ENCODE measurements at places on chromosomes 12 and 14. TPM values are rescaled to one million over a fixed set of nuclear protein-coding genes. Genes with fewer than 3 reads are reported as not detected.

GRCh38 chr12:9895215-9895971, 14.1 kb downstream of the KLRF2 start:
- DNase-seq: no peak

The KRT2 gene
- total RNA-seq: not detected

DNA sequence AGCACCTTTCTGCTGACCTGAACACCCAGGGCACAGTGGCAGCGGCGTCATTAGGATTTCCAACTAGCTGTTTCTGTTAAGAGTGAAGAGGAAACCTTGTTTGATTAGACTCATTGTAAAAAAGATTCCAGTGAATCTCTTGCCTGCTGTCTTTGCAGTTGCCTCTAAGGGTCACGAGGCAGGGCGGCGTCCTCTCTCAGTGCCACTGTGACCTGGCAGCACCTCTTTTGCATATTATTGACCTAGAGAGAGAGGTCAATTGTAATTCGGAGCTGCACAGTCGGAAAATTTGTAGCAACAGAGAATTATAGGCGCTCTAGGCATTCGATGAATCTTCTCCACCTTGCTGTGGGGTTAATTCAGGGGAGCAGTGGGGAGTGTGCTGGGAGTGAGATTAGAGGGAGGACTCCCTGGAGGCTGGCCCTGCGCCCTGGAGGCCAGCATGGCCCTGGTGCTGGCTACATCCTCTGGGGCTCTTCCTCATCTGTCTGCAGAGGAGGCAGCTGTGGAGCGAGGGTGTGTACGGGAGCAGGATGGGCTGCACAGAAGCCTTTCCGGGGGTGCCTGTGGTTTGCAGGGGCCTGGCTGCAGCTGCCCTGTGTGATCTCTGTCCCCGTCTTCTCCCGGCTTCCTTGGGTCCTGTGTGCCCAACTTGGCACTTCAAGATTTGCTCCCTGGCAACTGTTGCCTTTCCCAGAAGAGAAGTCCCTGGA, 14.3 kb downstream of the PACS2 start:
- no peak for DNase-seq

DNA sequence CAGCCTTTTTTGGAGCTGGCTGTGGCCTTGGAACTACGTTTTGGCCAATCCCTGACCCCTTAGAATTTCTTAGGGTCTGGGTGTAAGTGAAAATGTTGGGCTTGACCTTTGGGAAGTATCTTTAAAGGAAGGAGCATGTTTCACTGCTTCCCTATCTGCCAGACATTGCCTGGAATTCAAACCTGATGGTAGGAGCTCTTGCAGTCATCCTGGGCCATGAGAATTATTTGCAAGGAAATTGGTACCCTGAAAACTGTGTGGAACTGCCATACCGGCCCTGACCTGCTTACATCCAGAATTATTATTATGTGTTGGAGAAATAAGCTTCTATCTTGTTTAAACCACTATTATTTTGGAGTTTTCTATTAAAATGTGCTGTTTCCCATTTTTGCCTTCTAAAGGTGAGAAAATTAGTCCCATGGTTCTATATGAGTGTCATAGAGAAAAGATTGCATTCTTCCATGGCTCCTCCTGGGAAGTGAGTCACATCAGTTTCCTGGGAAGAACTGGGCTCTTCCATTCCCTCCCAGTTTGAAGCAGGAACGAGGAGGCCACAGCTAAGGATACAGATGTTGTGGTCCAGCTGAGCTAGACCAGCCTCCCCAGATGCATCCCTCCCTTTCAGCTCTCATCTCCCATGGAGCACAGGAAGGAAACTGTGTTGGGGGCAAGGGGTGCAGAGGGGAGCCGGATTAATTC, 9.5 kb upstream of the PGF start:
- DNase-seq: peak; percentile 71

- DNase-seq: peak; percentile 86
Measured at GRCh38 chr12:7433276-7433822, 10.6 kb downstream of the CD163L1 start.

- DNase-seq: no peak
Measured at GRCh38 chr12:118292836-118293235, 79.9 kb downstream of the TAOK3 start.

DNA sequence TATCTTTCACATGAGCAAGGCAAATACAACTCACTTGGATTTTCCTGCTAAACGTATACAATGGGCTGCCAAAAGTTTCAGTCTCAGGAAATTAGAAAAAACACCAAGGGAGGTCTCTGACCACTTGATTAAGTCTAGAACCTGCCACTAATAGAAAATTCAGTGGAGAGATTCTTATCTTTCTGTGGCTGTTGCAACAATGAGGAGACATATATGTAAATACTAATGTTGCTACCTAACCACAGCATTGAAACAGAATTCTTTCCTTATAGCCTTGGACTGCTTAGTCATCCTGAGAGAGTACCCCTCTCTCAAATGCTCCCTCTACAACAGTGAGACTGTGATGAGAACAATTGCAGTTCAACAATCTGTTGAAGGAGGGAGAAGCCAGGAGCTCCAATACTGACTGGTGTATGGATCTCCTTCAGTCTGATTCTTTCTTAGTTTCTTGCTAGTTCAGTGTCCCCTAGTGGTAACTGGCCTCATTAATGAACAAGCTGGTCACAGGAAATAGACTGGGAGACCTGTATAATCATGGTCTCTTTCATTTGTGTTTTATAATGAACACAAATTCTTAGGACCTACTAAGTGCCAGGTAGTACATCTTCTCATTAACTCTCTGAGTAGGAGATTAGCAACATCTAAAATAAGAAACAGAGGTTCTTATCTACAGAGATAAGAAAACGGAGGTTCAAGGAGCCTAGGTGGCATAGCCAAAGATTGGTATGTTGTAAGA, 164.5 kb downstream of the SLC38A4 start:
- DNase-seq: peak; percentile 89

DNA sequence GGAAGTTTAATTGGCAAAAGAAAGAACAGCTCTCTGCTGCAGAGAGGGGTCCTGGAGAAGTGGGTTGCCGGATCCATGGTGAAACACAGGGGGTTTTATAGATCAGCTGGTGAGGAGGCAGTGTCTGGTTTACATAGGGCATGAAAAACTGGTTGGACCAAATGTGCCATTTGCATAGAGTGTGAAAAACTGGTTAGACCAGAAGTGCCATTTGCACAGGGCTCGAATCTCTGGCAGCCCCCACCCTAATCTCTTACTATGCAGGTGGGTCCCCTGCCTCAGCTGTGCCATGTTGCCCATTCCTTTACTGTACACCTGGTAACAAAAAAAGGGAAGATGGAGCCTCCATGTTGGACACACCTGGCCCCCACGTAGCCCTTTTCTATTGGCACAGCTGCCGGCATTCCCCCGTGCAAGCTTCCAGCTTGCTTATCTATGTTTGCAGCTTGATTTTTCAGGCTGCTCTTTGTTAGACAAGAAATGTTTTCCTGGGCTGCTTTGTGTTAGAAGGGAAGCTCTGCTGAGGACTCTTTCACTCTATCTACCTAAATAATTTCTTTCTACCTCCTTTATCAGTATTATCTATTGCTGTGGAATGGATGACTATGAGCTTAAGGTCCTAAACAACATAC, 61.1 kb upstream of the TMEM132D start:
- DNase-seq: peak; percentile 2

DNA sequence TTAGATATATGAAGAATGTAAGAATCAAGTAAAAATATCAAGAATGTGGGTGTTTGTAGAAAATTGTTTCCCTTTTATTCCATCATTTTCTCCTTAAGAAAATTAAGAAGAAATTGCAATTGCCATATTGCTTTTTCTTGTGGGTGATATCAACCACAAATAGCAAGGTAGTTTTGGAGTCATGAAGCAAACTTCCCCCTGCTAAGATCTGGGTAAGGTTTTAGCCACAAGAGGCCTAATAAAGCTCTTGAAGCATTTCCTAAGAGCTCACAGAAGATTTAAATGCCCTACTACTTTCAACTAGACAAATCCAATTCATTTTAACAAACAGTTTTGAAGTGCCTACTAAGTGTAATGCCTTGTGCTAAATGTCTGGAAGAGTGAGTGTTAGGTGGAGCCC, 2.6 kb downstream of the GRIP1 start:
- DNase-seq: no peak

- no peak for DNase-seq
Measured at GRCh38 chr12:70305794-70306193, 60.3 kb upstream of the KCNMB4 start.

DNA sequence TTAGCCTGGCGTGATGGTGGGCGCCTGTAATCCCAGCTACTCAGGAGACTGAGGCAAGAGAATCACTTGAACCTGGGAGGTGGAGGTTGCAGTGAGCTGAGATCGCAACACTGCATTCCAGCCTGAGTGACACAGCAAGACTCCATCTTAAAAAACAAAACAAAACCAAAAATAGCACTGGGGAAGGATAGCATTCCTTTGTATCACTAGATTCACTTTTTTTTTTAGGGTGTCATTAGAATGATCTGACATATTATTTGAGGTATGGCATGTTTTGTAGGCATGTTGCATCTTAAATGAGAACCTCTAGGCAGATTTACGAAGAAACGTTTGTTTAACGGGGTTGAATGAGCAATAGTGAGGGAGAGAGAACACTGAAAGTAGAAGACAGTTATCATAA, 16.8 kb upstream of the FAR2 start:
- DNase-seq: no peak

- peak; percentile 87 for DNase-seq
Measured at GRCh38 chr12:78886719-78887407, 22.3 kb downstream of the SYT1 start.

The CACNA2D4 gene
- not detected for total RNA-seq

DNA sequence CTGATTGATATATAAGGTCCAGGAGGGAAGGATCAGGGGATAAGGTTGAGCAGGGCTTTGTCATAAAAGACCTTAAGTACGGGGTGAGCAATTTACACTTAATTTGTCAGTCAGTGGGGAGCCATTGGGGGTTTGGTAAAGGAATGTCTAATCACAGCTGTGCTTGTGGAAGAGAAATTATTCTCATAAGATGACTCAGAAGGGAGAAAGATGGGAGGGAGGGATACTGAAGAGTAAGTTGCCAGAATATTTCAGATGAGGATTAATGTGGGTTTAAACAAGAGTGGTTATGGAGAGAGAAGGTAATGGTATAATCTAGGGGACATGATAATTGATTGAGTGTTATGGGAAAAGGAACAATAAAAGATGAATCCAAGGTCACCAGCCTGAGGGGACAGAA, 500.1 kb upstream of the CCDC196 start:
- no peak for DNase-seq

- DNase-seq: no peak
Measured at GRCh38 chr12:5102261-5102789, 58.6 kb downstream of the KCNA5 start.

The BDKRB1 gene
- total RNA-seq: 1.0 TPM

The PTCSC3 gene
- total RNA-seq: not detected

The ERBB3 gene
- total RNA-seq: 21.1 TPM

The TAS2R7 gene
- total RNA-seq: not detected

DNA sequence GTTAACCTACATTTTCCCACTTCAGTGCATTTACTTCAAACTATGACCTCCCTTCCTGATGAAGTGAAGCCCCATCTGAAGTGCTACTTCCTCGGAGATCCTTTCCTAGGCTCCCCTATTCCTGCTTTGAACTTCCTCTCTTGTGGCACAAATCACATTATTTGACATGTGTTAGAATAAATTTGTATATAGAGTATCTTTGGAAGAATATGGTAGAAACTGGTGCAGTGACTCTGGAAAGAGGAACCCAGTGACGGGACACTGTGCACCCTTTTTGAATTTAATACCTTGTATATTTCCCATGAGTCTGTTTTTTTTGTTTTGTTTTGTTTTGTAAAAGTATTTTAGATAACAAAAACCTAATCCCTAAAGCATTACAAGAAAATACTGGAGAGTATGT, 66.4 kb upstream of the SRSF5 start:
- no peak for DNase-seq

The OASL gene
- total RNA-seq: 0.79 TPM

DNA sequence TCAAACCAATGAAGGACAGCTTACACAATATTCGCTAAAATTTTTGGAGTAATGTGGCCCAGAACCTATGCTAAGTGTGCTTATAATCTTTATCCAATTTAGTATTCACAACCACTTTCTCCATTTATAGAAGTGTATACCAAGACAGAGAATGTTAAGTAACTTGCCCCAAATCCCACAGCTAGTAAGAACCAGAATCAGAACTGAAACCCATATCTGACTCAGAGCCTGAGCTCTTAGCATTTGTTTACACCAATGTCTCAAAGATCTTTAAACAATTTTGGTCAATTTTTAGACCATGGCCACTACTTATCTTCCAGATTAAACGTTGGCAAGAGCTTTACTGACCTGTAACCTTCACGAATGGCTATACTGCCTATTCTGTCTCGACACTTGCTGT, 53.0 kb downstream of the PAPLN start:
- DNase-seq: no peak

DNA sequence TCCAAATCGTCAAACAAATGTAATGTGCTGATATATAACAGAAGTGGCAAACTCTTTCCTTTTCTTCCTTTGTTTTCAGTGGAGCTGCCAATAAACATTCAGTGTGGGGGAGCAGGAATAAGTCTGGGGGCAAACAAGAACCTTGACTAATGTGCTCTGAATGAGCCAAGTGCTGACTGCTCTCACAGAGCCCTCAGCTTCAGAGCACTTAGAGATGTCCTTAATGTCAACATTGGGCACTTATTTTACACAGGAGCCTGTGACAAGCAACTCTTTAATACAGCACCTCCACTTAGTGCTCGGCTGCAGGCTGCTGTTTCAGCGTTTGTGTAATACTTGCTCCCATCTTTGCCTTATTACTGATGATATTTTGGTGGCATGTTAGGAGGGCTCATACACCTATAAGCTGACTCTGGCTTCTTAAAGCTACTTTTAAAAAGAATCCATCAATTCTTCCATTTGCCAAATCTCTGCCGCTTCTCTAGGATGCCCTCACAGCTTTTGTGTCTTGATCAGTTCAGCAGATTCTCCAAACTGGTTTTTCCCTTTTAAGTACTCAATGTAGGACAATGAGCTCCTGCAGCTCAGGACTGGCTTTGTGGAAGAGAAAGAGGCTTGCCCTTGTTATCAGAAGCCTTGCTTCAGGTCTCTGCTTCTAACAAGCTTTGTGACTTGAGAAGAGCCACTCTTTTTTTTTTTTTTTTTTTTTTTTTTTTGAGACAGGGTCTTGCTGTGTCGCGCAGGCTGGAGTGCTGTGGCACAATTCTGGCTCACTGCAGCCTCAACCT, 206.6 kb downstream of the MON2 start:
- DNase-seq: no peak
